ENCODE measurements at places on chromosomes 1 and 21.

GRCh38 chr1:6338695-6339094, 54.9 kb downstream of the ACOT7 start:
- H3K36me3 ChIP-seq, result no peaks in the 10 kb centered on the region
- DNase-seq, result no peak
- no peak overlapping the region for H3K27ac ChIP-seq

DNA sequence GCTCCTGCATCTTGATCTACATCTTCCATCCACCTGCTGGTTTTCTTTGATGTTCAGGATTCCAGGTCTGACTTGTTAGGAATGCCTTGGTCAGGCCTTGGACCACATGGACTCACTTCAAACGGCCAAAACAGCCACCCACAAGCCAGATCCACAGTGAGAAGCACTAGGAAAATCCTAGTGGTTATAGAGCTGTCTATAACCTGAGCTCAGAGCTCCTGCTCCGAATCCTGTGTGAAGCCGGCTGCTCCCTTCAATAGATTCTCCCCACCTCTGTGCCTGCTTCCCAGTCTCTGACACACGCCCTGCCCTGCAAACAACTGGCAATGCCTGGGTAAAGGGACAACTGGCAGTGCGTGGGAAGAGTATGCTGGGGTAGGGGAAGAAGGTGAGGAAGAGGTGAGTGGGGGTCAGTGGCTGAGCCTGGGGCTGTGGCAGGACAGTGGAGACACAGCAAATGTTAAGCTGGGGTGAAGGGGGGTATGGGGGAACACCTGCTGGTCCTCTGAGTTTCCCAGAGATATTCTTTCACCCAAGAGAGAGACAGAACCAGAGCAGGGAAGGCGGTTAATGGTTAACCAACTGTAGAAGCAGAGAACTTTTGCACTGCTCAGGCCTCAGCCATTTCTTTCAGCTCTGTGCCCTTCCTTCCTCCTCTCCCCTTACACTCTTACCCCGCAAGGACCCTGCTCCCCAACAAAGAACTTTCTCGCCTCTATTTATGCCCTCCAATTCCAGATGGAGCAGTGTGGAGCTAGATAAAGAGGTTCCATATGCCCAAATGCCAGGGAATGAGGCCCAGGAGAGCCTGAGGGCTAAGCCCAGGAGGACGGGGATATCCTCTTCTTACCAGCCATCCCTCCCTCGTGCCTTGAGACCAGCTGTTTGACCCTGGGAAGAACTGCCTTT, 4.5 kb downstream of the PLXNA2 start:
- H3K27ac ChIP-seq, result peak overlapping the region; percentile 62
- H3K27me3 ChIP-seq, result no peaks in the 10 kb centered on the region
- no peaks in the 10 kb centered on the region for H3K36me3 ChIP-seq

- no peaks in the 10 kb centered on the region for H3K36me3 ChIP-seq
- no peak for DNase-seq
- peak overlapping the region; percentile 57 for H3K27ac ChIP-seq
- H3K27me3 ChIP-seq, result no peaks in the 10 kb centered on the region
- no peak overlapping the region for H3K4me3 ChIP-seq
Observed at GRCh38 chr1:94309216-94309615, 71.8 kb upstream of the ARHGAP29 start.

GRCh38 chr1:157137408-157138219, 581 bp downstream of the ETV3 start:
- H3K4me3 ChIP-seq, result peak overlapping the region; percentile 93
- H3K27me3 ChIP-seq, result no peaks in the 10 kb centered on the region
- H3K27ac ChIP-seq, result peak overlapping the region; percentile 94
- DNase-seq, result no peak

DNA sequence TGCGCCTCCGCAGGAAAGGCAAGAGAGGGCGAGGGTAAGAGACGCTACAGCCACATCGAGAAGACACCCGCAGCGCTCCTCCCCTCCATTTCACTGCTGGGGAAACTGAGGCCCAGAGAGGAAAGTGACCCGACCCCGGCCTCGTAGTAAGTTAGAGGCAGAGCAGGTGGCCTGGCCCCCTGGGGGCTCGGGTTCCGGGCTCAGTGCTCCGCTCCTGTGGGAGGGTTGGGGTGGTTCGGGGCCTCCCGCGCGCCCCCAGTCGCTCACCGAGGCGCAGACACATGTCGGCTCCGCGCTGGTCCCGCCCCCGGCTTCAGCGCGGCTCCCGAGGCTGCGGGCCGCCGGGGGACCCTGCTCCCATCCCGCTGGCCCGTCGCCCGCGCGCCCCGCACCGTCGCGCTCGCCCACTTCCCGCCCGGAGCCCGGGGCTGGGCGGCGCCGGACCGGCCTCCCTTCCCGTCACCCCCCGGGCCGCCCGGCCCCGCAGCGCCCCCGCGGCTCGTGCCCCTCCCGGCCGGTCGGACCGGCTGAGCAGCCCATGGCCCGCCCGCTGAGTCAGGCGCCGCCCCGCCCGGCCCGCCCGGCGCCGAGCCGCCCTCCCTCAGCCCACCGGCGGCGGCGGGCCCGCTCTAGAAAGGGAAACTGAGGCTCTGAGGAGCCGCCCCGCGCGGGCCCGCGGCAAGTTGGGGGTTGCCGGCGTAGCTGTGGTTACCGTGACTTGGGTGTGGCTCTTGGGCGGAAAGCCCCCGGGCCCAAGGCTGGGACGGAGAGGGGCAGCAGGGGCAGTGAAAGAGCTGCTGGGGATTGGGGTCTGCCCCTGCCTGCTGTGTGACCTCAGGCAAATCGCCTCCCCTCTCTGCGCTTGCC, at the start of gene TMEM54:
Gene TMEM54, minus strand, starts transcription at position 434 of the 867 bp plus-strand sequence. Its CDS starts 151 bp downstream, at position 283.
- no peak for DNase-seq
- peaks cover 5% of the 10 kb centered on the region for H3K36me3 ChIP-seq
- H3K4me1 ChIP-seq, result peaks cover 22% of the 10 kb centered on the region
- H3K27me3 ChIP-seq, result no peaks in the 10 kb centered on the region
- peak within 1 kb of the TSS; percentile 63 for H3K4me3 ChIP-seq

DNA sequence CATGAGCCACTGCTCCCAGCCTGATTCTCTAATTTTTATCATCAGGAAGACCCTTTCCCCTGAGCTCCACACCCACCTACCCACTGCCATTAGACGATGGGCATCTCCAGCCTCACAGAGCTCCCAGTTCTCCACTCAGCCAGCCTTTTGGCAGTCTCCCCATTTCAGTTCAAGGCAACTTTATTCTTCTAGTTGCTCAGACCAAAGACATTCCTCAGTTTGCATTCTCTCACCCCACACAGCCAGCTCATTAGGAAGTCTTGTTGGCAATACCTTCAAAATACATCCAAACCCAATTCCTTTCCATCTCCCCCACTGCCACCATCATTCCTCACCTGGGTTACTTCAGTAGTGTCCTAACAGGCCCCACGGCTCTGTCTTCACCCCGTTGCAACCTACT, 53.4 kb upstream of the COX20 start:
- peaks cover 5% of the 10 kb centered on the region for H3K4me1 ChIP-seq
- no peak overlapping the region for H3K4me3 ChIP-seq
- H3K27ac ChIP-seq, result no peak overlapping the region
- H3K36me3 ChIP-seq, result no peaks in the 10 kb centered on the region
- no peak for DNase-seq

DNA sequence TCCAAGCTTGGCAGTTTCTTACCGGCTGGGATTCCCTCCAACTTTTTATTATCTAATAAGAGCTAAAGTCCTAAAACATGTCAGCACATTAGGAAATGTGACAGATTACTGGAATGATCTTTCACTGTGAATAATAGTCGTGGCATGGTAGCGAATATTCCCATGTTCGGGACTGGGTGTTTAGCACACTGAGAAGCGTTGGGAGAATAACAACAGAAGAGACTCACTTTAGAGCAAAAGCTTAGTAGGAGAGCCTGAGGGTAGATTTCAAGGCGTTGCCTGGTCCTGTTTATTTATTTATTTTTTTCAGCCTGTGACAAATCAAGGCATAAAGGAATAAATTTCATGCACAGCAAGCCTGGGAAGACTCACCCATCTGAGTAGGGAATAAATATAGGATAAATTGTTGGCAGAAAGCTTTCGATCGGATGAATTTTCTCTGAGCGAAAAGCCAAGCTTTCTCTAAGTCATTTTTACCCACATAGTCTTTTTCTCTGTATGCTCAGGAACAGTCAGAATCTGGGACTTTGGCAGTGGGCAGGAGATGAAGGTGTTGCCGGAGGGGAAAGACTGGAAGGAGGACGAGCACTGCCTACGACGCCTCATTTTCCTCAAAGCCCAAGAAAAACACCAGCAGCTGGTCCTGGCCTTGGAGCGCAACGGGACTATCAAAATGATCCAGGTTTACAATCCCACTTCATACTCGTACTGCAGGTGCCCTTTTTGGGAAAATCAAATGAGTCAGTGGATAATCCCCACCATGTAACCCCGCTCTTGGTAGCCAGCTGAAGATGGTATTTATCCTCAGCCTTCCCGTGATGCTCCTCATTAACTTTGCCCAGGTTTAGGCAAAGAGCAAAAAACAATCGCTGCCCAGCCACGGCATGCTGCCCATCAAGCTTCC, 97.2 kb downstream of the WDR64 start:
- no peaks in the 10 kb centered on the region for H3K36me3 ChIP-seq
- peak overlapping the region; percentile 43 for H3K4me3 ChIP-seq
- H3K27ac ChIP-seq, result peak overlapping the region; percentile 76
- peaks cover 11% of the 10 kb centered on the region for H3K4me1 ChIP-seq
- DNase-seq, result no peak

DNA sequence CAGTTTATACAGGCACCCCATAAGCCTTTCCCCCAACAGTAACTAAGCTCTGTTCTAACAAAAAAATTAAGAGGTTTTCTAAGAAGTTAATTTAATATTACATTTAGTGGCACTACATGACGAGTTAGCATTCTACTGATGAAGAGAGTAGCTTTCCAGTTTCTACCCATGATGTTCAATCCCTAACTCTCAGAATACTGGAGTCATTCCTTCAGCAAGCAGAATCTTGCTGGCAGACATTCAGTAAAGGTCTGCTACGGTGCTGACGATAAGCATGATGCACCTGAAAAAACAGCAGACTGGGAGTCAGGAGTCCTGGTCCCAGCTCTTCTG, 24.5 kb downstream of the SRSF4 start:
- H3K36me3 ChIP-seq, result peaks cover 83% of the 10 kb centered on the region
- H3K27me3 ChIP-seq, result no peaks in the 10 kb centered on the region
- no peak for DNase-seq
- H3K27ac ChIP-seq, result no peak overlapping the region
- peaks cover 32% of the 10 kb centered on the region for H3K4me1 ChIP-seq
- no peak overlapping the region for H3K4me3 ChIP-seq

DNA sequence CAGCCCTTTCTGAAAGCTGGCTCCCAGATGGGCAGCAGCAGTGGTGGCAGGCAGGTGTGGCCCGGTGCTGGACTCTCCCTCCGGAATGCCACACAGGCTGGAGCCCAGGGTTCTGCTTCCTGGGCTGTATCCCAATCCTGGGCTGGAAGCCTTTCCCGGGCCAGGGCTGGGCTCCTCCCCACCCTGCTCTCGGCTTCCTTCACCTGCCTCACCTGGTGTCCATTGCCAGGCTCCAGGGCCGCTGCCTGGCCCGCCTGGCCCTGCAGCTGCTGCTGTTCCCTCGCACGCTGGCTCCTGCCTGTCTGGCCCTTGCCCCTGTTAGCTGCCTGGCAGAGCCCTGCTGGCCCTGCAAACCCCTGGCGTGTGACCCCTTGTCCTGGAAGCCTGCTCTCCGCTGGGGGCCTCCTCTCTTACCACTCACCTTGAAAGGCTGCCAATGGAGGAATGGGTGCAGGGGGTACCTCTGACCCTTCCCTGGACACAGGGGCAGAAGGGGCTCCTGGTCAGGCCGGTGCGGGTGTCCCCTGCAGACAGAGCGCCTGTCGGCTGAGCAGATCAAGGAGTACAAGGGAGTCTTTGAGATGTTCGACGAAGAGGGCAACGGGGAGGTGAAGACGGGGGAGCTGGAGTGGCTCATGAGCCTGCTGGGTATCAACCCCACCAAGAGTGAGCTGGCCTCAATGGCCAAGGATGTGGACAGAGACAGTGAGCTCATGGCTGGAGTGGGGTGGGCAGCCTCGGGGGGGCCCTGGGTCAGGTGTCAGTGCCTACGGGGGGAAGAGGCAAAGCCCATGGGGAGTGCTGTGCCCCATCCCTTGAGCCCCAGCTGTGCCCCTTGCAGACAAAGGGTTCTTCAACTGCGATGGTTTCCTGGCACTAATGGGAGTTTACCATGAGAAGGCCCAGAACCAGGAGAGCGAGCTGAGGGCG, 1.1 kb downstream of the CALML6 start:
- no peak overlapping the region for H3K4me3 ChIP-seq
- no peak for DNase-seq
- no peaks in the 10 kb centered on the region for H3K36me3 ChIP-seq
- H3K27me3 ChIP-seq, result peaks cover 32% of the 10 kb centered on the region
- H3K4me1 ChIP-seq, result peaks cover 14% of the 10 kb centered on the region
- H3K27ac ChIP-seq, result no peak overlapping the region

DNA sequence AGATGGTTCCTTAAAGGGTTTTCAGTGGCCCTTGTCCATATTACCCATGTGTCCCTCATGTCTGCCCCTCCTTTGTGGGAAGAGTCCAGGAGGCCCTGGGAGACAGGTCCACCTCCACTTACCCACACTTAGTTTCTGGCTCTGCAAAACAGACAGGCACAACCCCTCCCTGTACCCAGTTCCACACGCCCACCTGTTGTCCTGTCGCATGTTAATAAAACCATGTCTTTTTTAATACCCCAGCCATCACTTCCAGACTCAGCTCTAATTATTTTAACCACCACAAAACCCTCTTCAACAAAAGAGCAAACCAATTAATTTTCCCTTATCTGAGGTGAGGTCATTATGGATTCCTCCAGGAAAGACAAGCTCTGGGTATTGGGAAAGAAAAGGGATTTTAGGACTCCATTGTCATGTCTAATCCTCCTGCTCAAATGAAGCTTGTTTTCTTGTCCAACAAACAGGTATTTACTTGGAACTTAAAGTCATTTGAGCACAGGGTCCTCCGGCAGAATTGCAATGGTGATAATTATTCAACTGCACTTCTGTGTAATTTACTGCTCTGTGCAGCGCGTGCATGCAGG, 68.9 kb downstream of the CCDC185 start:
- no peaks in the 10 kb centered on the region for H3K27me3 ChIP-seq
- no peaks in the 10 kb centered on the region for H3K4me1 ChIP-seq
- H3K36me3 ChIP-seq, result no peaks in the 10 kb centered on the region
- H3K4me3 ChIP-seq, result no peak overlapping the region

- H3K36me3 ChIP-seq, result no peaks in the 10 kb centered on the region
- DNase-seq, result no peak
- H3K4me1 ChIP-seq, result no peaks in the 10 kb centered on the region
- H3K27ac ChIP-seq, result no peak overlapping the region
Observed at GRCh38 chr1:115933625-115934024, 42.7 kb upstream of the SLC22A15 start.
